GF-D8 (cell line): ENCODE measurements at places on chromosomes 1 and 21.

DNA sequence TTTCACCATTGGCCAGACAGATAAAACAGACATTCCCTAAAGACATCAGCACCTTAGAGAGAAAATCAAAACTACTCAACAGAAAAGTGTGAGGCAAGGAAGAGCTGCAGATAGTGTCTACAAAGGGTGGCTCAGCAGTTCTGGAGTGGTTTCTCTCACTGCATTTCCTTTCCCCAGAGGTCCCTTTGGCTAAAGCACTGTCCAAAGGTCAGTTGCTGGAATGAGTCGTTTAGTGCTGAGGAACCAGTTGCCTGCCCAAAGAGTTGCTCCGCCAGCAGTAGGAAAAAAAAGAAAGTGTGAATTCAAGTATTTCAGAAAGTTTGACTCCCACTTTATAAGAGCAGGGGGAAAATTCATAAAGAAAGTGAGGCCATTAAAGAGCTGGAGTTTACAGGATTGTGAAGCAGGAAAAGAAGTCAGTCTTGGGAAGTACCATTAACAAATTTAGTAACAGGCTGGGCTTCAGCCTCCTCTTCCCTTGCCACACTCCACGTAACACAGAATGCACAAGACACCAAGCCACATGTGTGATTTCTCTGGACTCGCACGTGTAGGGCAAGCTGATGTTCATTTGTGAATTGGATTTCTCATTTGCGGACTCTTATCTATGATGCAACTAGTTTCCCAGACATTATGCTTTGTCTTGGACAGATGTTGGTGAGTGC is 122.2 kb downstream of the RUNX1 start:
- DNase-seq = no peak

DNA sequence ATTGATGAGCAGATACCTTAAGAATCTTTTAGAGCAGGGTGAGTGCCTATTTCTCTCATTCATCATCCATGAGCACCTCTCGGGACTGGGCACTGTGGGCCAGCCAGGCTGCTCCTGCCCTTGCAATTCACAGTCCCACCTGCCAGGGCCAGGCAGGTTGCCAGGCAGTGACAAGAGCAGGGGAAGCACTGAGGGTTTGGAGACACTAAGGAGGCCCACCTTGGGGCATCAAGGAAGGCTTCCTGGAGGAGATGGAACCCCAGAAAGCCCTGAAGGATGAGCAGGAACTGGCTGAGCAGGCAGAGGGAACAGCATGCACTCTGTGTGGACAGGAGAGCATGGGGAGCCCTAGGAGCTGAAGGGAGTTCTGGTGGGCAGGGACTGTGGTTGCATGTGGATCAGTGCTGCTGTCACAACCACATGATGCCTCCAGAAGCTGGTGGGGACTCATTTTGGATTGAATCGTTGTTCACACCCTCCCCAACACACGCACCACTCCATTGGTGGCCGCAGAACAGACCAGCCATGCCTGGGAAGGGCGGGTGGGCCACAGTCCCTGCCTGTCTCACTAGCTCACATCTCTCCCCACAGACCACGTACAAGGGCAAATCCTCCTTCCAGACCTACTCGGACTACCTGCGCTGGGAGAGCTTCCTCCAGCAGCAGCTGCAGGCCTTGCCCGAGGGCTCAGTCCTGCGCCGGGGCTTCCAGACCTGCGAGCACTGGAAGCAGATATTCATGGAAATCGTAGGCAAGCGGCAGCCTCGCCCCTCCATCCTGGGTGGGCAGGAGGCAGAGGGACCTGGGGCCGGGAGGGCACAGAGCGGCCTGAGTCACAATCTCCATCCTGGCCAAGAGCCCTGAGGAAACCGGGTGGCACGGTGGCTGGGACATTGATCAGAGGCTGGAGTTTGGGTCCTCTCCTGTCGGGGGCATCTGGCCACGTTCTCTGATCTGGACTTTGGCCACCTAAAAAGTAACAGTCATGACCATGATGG is 55.1 kb downstream of the DISP3 start:
- DNase-seq = no peak

DNA sequence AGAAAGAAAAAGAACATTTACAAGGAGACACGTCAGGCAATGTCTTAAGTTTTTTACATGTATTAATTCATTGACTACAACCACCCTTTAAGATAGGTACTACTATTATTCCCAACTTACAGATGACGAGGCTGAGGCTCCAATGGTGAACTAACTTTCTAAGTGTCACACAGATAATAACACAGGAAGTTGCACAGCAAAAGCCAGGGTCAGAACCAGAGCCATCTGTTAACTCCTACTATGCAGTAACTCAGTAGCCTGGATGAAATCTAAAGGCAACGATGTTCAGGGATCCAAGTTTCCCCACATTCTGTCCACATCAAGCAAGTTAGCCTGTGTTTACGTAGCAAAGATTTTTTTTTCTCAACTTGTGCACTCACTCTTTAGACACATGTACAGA is 371.7 kb downstream of the PTPRC start:
- peak; percentile 73 for DNase-seq

- no peak for DNase-seq
Measured at GRCh38 chr1:193355626-193356025, 169.2 kb upstream of the B3GALT2 start.

- no peak for DNase-seq
Measured at GRCh38 chr1:27455139-27455811, 34.7 kb downstream of the WASF2 start.

DNA sequence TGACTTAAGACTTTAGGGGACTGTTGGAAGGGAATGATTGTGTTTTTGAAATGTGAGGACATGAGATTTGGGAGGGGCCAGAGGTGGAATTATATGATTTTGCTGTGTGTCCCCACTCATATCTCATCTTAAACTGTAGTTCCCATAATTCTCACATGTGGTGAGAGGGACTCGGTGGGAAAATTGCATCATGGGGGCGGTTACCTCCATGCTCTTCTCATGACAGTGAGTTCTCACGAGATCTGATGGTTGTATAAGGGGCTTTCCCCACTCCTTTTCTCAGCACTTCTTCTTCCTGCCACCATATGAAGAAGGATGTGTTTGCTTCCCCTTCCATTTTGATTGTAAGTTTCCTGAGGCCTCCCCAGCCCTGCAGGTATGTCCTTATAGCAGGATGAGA is 35.0 kb upstream of the SCAF4 start:
- DNase-seq = peak; percentile 15

GRCh38 chr1:25875856-25876692 is 566 bp upstream of the PAQR7 start:
- DNase-seq = no peak

DNA sequence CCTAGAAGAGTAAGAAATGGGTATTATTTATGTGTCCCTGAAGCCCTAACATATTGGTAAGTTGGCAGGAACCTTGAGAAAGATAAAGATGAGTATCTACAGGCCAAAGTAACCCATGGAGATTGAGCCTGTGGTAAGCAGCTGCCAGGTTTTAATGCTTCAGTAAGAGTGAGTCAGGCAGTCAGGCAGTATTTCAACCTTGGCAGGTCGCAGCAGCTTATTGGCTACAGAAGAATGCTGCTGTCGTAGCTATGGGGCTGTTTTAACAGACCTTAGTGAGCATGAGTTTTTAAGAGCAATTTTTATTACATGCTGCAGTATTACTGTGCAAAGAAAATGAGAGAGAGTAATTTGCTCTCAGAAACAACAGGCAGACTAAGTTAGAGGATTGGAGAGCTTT is 10.3 kb upstream of the SLC30A10 start:
- no peak for DNase-seq

GRCh38 chr1:86779308-86780191 is 75.2 kb downstream of the SH3GLB1 start:
- no peak for DNase-seq

GRCh38 chr1:83889707-83890106 is 109.2 kb downstream of the TTLL7 start:
- DNase-seq = no peak

- DNase-seq = no peak
Measured at GRCh38 chr1:54833121-54833520, 32.0 kb upstream of the TTC22 start.

DNA sequence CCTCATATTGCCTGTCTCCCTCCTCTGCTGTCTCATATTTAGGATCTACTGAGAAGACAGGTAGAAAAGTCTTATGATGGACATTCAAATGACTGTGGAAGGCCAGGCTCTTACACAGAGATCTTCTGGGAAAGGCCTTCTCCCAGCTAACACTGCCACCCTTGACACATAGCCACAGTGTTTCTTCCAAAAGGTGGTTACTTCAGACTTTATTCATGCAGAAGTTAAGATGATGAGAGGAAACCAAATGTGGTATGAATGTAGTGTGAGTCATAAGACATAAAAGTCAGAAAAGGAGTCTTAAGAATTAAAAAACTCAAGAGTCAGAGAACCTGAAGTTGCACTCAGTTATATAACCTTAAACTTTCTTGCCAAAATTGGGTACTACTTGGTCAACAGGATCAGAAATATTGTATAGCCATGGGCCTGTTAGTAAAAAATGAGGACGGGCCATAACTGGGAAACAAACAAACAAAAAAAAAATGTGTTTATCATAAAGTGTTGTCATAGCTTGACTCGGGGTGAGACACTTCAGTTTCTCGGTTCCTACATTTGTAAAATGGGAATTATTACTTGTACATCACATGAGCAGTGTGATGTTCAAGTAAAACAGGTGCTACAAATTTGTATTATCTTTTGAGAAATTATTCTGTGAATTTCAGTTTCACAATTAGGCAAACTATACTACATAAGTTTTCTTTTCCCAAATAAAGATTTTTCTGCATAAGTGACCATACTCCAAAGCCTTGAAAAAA is 1.2 kb upstream of the DENND1B start:
- DNase-seq = peak; percentile 27

DNA sequence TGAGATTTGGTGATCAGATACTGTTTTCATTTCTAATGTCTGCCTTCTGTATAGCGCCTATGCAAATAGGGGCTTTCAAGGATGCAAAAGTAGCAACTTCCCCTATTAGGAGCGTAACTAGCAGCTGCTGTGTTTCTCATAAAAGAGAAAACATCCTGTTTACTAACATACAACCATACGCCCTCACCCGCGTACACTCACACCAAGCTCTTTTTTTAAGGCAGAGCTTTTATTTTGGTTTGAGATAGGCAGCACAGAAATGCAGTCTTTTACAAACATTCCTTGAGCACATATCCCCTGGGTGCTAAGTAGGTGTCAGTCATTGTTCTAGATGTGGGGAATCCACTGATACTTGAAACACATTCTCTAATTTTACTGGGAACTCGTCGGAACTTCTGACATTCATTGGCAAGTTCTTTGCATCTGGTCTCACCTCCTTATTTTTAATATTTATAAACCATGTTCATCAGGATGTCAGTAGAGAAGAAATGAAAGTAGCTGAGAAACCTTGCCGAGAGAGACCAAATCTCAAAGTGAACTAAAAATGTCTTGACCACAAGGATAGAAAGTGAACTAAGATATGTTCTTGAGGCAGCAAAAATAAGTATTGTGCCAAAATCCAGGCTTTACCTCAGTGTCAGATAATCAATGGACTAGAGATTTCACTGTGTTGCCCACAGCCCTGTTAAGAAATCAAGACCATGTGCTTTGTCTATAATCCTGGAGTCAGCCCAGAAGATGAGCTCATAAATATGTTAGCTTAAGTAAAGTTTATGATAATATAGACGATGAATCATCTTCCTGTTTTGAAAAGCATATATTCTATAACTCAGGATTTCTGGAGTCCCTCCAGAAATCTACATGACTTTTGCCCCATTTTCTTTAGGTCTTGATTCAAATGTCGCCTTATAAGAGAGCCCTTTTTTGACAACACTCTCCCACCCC is 350.9 kb downstream of the ST6GALNAC3 start:
- no peak for DNase-seq

DNA sequence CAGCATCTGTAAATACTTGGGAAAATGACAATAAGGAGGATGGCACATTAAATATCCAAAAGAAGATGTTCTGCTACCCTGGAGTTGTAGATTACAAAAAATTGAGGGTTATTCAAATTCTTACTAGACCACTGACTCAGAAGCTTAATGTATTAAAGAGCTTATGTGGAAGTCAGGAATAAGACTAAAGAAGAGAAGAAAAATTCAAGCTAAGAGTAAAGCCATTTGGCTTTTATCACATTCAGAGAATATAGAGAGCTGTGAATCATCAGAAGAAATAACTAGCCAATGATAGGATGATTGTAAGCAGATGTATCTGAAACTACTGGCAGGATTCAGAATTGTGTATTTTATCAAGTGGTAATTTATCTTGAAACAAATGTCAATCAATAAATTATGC is 237.0 kb downstream of the TBX15 start:
- DNase-seq = no peak

DNA sequence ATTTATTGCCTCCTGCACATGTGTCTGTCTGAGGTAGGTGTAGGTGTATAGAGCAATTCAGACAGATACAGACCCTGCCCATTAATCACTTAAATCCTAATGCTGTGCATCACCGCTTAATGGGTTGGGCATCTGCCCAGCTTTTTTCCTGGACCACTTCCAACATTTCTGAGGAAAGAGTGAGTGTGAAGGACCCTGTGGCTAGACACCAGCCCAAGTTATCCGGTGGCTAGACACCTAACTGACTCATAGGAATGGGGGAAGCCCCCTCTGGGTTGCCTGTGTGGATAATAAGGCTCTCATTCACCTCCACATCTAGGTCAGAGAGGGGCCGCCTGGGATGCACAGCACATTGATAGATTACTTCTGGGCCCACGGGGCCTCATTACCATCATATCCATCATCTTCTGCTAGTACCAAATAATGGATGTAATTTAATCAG is 121.1 kb upstream of the RAVER2 start:
- no peak for DNase-seq

- no peak for DNase-seq
Measured at GRCh38 chr1:165228676-165229075, 127.8 kb downstream of the LMX1A start.

DNA sequence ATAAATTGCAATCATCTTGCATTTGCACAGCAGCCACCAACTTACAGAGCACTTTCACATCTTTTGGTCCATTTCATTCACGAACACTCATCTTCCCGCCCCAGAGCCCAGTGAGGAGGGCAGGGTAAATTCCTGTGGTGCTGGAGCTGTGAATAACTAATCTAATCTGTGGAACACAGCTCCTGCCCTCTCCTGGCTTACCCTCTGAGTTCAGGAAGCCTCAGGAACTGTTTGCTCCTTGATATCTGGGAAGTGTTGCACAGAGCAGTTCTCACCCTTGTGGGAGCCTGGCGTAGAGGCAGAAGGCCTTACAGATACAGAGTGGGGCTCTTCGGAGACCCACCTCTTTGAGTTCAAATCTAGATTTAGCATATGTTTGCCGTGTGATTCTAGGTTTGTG is 11.6 kb upstream of the RD3 start:
- DNase-seq = no peak

GRCh38 chr1:45913183-45913683 is 109.8 kb downstream of the MAST2 start:
- no peak for DNase-seq

- DNase-seq = no peak
Measured at GRCh38 chr1:180183426-180183825, 28.8 kb downstream of the QSOX1 start.
